Breast epithelium (tissue), 4 donors: ENCODE measurements at places on chromosomes 5 and 9.

DNA sequence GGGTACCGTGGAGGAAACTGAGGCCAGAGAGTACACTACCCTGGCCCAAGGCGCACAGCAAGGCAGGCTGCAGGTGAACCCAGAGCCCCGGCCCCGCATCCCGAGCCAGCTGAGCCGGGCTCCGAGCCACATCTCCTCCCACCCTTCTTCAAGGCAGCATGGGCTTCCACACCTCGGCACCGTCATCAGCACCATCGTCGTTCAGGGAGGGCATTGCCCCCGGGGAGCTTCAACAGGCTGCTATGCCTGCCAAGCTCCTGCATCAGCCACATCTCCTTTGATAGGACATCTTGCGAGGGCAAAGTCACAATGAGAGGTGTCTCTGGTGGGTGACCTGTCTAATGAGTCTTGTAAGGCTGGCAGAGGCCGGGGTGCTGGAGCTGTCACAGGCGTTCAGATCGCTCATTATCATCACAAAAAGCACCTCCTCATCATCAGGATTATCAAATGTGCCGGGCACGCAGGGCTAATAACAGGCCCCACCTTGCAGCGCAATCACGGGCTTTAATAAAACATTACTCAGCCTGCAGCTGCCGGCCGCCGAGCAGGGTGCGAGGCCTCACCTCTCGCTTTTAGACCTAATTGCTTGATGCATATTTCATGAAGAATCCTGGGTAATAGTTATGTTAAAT lies 20.0 kb upstream of the SLC25A51 start:
- DNase-seq: no peak

DNA sequence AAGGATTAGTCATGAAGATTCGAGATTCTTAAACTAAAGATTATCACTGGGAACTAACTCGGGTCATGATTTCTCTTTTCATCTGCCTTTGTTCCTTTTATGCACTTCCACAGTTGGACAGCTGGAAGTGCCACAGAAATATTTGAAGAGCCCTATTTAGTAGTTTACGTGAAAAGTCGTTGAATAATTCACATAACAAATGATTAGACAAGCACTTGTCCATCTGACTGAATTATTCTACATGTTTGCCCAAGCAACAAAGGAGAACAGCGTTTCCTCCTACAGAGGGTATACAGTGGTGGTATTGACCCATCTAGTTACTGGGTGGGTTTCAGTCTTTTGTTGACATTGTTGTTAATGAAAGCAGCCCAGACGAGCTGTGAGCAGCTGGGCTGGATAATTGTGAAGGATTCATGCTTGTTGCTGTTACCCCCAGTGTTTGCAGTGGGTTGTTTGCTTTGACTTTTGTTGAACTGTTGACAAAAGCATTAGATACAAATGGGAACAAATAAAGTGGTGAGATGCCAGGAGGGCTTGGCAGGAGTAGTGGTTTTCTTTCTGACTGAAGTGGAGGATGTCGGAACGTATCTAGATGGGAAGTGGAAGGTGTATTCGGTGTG lies 96.2 kb downstream of the TLE4 start:
- DNase-seq: no peak

- DNase-seq: no peak
Measured at GRCh38 chr5:133273661-133274596, 222.1 kb downstream of the HSPA4 start.

GRCh38 chr5:158471535-158471924 lies 612.6 kb upstream of the CLINT1 start:
- no peak for DNase-seq

- no peak for DNase-seq
Measured at GRCh38 chr5:165157219-165157618, 1651.8 kb downstream of the MAT2B start.

GRCh38 chr9:107246259-107247254 lies 36.5 kb upstream of the RAD23B start:
- DNase-seq: no peak

DNA sequence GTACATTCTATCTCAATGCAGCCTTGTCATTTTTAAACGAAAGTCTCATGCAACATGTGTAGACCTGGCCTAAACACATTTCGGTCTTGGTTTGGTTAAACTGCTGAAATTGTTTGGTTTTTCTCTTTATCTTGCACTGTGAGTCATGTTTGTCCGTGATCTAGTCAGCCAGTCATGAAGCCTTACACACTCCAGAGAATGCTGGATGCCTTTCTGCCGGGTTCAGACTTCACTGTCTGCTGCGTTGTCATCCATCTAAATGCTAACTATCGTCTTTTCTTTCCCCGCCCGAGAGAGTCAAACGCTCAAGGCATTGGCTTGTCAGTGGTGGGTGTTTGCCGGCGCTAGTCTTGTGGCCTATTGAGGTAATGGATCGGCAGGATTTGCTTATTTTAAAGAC lies 1194.6 kb upstream of the WWC1 start:
- DNase-seq: no peak
